ENCODE measurements at places on chromosomes 4 and X. TPM values are rescaled to one million over a fixed set of nuclear protein-coding genes. Genes with fewer than 3 reads are reported as not detected.

DNA sequence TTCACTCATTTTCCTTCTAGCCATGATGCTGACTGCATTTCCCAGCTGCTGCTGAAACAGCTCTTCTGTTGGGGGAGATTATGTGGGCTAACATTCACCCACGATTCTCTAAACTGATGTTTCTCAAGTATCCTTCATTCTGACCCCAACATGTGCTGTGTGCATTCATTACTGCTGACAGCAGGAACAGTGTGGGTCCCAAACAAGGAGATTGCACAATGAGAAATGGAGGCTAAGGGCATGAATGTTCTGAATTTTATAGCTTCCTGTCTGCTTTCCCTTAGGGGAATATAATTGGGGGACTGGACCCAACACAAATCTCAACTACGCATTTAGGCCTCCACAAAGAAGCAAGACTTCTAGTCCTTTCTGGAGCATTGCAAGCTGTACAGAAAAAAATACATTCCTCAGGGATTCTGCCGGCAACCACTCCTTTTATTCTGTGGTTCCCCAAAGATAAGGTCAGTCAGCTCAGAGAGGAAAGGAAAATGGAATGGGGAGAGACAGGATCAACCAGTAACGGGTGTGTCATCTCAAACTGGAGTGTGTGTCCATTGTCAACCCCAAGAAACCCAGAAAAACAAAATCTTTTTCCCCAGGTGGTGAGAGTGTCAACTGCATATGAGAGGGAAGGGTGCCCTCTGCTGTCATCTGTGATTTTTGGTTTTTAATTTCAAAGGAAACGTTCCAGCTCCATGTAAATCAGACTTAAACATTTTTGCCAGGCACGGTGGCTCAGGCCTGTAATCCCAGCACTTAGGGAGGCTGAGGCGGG lies 81.5 kb upstream of the EGFL6 start:
- DNase-seq, result no peak

DNA sequence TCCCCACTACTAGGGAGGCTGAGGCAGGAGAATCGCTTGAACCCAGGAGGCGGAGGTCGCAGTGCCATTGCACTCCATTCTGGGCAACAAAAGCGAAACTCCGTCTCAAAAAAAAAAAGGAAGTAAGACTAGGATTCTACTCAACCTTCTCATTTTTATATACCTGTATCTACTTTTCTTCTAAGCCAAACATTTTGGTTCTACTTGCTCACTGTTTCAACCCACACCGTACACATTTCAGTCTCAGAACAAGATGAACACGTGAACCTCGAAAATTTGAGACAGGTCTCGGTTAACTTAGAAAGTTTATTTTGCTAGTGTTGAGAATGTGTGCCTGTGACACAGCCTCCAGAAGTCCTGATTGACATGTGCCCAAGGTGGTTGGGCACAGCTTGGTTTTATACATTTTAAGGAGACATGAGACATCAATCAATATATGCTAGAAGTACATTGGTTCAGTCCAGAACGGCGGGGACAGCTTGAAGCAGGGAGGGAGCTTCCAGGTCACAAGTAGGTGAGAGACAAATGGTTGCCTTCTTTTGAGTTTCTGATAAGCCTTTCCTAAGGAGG lies 3.7 kb downstream of the ADD1 start:
- no peak for DNase-seq

DNA sequence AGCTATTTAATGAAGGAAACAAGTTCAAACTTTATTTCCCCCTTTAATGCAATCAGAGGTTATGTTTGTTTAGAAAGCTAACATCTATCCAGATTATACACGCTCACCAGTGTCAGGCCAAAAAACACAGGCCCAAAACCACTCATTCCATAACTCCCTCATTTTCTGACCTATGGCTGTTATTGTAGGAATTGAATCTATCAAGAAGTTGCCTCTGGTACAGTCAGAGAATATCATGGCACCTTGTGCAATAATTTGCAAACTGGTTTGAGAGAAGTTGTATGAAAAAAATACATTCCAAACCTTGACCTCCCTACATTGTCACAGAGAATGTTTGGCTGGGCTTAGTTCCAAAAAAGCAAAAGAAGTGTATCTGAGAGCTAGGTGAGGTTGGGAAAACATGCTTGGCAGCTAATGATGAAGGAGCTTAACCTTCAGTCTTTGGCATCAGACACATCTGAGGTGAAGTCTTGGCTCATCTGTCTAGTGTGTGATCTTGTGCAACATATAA lies 591.0 kb downstream of the ANKRD50 start:
- DNase-seq, result no peak

Gene USP17L18
- not detected for total RNA-seq

Gene RHOXF2
- not detected for total RNA-seq

GRCh38 chr4:11765849-11766453 lies 337.3 kb upstream of the HS3ST1 start:
- DNase-seq, result no peak

DNA sequence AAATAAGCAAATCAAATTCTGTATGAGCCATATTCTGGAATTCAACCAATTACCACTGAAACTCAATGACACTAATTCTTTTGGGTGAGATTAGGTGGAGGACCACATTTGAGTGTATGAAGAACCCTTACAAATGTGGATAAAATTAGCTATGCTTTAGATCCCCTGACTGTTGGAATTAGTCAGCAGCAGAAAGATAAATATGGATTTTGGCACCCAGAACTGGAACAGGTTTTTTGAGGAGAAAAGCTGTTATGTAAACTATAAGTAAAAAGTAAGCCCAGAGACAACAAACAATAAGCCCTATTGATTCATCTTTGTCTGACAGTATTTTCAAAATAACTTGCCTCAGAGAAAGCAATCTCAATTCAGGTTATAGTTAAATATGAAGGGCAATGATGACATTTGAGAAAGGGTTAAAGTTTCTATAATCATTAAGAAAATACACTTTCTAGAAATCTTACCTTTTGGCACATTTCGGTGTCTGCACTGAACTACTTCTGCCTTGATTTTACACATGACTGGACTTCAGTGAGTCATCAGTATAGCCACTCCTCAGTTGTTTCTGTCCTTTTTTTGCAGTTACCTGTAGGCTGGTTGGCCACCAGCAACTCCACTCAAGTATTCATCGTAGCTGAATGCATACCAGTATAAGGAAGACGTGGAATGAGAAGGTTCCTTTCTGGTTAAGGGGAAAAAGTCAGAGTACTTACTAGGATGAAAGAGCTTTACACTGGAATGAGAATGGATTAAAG lies 80.0 kb downstream of the KCTD8 start:
- no peak for DNase-seq

GRCh38 chr4:156941940-156942548 lies 29.6 kb downstream of the PDGFC start:
- no peak for DNase-seq

- DNase-seq, result no peak
Observed at GRCh38 chr4:73222466-73223257, 35.9 kb downstream of the ANKRD17 start.
